ENCODE measurements at places on chromosomes 3 and 15.

GRCh38 chr3:189953551-189953950, 167.1 kb downstream of the P3H2 start:
- DNase-seq, result no peak

- no peak for DNase-seq
Measured at GRCh38 chr15:57320631-57321220, 55.6 kb upstream of the CGNL1 start.

DNA sequence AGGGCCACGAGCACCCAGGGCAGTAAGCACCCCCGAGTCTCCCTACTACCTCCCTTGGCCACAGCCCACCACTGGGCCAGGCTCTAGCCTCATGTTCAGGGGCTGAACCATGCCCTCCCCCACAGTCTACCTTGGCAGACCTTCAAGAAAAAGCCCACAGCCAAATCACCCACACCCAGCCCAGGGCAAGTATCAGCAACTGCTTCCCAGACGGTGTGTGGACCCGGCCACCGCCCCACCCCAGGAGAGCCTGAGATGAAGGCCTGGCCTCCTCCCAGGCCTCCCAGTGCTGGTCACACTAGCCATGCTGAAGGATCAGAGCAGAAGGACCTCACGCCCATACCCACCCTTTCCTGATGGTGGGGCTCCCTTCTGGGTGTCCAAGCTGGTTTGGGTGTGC, 92.0 kb upstream of the LINGO1 start:
- no peak for DNase-seq

- no peak for DNase-seq
Measured at GRCh38 chr15:72758182-72758581, 25.4 kb downstream of the ADPGK start.

DNA sequence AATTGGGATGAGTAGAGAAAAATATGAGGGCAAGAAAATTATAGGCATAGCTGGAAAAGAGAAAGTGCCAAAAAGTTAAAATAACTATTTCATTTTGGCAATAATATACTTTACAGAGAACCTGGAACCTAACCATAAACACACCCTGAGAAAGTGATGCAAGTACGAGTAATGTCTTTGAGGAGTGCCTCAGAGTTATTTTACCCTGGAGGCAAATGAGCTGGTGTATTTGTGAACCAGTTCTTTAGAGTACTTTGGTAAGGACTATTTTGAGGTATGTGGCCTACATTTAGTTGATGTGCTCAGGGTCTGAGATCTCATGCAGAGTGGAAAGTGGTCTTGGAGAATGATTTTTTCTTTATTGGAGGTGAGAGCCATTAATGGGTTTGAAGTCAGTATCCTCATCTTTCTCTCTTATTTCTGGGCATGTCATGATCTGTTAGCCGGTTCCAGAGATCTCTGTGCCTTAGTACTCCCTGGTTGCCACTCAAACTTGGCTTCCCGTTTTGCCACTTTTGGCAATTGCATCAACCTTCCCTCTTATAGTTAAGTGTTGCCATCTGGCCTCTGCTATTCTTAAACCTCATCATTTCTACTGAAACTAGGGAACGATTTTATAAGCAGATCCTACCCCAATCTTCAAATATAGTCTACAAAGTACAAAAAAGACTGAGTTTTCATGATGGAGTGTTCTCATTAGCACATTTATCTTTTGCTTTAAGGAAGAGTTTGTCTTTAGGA, 145.7 kb downstream of the EPHA6 start:
- DNase-seq, result no peak

DNA sequence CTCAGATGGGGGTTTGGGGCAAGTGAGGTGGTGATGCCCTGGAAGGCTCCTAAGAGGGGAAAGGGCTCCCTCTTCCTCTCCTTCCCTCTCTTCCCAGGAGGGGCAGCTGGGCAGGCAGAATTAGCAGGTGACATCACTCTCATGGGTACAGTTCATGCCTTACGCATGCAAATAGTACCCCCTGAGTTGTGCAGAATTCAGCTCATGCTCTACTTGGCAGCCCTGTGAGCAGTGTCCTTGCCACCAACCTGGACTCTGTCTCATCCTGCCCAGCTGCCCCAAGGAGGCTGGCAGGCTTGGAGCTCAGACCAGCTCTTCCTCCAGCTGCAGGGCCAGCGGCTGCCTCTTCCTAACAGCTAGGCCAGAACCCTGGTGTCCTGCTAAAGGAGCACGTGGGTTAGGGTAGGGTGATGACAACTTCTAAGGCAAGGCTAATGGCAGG, 3.3 kb downstream of the CHAC1 start:
- no peak for DNase-seq

Measured in activated CD4-positive, alpha-beta T cell treated with anti-CD3 and anti-CD28 coated beads for 48 hours (primary cell).